ENCODE measurements at places on chromosomes 16 and 17.

DNA sequence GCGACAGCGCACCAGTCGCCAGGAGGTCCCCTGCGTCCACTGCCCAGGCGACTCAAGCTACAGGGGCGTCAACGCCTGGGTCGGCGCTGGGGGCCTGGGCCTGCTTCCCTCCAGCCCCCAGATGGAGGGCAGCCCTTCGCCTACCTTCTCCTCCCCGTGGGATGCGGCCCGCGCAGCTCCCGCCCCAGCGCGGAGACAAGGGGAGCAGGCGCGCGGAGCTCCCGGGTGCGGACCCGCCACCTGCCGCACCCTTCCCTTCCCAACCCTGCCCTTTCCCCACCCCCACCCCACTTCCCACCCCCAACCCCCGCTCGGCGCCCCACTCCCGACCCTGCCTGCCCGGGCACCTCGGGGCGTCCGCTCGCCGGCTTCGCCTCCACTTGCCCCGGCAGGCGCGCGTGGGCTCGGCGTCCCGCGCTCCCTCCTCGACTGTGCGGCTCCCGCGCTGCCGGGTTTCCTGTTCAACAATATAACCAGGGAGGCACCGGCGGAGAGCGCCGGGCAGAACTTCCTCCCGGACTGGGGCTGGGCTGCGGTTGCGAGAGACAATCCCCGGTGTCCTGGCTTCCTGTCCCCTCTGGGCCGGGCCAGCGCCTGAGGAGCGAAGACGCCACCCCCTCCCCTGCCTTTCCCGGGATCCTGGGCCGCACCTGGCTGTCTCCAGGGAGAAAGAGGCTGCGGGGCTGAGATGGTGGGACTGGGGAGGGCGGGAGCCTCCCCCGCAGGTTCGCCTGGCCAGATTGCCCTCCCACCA is at the start of gene ARHGAP27:
Gene ARHGAP27, minus strand, starts transcription at position 466 of the 754 bp plus-strand sequence. CDS start 2,591 bp downstream, outside the sequence.
- DNase-seq: no peak

DNA sequence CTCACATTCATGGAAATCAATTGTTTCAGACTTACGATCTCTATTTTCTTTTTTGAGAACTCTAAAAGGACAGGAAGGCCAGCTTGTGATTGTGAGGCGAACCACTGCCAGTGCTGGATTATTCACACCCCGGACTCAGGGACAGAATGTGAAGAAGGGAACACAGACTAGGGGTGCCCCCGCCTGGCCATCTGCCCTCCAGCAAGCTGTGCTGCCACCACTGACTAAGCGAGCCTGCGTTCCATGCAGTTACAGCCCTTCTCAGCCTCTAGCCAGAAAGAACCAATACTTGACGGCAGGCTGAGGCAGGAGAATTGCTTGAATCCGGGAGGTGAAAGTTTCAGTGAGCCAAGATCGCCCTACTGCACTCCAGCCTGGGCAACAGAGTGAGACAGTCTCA is 2.8 kb downstream of the HAGH start:
- DNase-seq: no peak

DNA sequence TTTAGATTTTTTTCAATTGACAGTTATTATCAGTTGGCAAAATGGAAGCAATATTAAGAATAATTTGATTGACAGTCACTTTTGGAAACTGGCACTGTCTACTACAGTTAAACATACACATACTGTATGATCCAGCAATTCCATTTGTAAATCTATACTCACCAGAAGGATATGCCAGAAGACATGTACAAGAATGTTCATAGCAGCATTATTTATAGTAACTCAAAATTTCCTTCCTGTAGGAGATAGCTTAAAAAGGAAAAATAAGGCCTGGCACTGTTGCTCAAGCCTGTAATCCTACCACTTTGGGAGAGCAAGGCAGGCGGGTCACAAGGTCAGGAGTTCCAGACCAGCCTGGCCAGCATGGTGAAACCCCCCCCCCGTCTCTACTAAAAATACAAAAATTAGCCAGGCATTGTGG is 89.3 kb downstream of the VMP1 start:
- DNase-seq: no peak

DNA sequence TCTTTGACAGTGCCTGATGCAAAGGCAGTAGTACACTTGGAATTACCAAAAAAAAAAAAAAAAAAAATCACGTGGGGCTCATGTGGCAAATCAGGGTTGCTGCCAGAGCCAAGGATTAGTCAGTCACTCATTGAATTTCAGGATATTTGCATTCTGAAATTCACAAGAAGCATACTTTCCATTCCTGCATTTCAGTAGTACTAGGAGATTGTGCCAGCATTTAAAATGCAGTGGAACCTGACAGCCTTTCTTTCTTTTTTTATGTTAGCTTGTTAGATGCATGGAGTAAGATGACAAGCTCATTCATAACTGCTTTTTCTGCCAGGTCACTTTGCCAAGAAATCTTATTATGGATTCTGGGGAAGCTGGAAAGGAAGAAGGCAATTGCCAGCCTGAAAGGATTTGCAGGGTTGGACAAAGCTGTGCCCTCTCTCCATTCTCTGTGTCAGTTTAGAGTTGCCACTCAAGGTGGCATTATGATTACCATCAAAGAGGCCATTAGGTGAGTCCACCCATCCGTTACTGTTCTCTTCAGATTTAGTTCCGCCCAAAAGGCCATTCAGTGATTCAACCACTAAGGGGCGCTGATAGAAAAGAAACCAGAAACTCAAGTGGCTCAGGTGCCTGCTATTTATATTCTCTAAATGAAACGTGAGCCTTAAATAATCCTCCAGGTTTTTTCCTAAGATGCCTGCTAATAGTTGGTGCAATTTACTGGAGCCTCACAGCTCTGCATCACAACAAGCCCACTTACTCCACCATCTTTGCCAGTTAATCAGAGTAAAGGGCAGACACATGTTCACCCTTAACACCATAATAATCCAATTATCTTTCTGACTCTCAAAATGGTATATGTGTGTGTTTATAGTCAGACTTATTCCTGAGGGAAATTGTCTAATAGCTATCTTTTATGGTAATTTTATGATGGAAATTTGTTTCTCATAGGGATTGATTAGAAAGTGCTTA is 59.0 kb downstream of the TANGO6 start:
- DNase-seq: peak; percentile 69

DNA sequence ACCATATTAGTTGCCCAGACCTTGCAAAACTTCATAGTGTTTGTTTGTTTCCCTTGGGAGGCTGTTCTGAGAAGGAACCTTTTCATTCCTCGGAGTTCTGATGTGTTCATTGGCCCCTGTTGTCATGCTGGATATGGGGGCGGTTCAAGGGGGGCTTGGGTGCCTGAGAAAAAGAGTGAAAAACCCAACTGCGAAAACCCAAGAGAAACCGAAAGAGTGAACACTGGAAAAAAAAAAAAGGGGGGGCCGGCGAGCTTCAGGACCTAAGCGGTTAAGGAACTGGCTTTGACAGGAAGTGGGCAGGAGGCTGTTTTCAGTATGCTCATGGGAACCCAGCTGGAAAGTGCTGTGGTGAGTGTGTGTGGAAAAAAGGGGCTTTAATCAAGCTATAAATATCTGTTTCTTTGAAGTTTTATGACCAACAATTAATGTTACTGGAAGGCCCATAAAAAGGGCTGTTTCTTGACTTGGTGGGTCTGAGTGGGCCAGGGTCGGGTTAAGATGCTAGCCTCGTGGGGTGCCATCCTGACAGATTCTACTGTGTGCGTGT is 510.7 kb downstream of the MAF start:
- DNase-seq: no peak

DNA sequence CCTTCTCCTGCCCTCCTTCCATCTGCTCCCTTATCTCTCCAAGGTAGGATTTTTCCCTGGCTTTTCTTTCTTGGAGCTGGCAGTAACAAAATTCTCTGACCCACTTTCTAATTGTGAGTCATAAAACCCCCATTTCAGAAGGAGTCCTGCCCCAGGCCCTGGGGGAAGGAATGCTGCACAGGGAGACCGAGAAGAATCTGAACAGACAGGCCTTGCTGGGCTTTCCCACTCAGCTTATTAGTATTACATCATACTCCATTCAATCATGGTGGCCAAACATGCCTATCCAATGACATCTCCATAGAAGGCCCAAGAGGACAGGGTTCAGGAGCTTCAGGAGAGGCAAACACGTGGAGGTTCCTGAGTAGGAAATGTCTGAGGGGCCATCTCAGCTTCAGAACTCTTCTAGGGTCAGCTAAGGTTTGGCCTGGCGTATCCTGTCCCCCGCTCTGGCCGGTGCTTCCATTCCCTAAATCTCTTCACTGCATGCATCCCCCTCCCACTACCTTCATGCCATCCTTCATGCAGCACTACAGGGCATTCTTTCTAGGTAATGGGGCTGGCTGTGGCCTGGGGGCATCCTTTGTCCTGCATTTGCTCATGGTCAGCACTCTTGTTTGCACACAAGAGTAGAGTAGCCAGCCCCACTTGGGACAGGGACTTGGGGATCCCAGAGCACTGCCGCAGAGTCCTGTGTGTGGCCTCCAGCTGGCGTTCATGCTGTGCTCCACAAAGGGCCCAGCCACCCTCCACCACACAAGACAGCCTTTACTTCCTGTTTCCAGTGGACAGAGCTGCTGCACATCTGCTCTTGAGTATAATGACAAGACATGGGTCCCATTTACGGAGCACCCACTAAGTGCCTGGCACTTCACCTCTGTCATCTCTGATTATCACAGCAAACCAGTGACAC is 8.2 kb downstream of the SLC6A2 start:
- no peak for DNase-seq

DNA sequence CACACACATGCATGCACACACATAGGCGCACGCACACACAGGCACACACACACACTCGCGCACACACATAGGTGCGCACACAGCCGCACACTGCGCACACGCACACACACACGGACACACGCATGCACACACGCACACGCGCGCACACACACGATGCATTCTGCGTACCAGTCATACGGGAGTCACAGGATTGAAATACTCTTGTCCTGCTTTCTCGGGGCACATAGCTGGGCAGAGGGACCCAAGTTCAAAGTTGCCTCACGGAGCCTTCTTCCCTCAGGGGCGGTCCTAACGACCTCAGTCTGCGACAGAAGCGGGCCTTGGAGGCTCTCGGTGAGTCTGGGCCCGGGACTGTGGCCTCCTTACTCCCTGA is 56.0 kb downstream of the MRM1 start:
- DNase-seq: no peak

- DNase-seq: peak; percentile 15
These were observed at the start of gene MMP2 for GRCh38 chr16:55478827-55479429. TSS of gene MMP2 (plus strand) at chr16:55479198. CDS start at chr16:55479480, 282 bp downstream.

DNA sequence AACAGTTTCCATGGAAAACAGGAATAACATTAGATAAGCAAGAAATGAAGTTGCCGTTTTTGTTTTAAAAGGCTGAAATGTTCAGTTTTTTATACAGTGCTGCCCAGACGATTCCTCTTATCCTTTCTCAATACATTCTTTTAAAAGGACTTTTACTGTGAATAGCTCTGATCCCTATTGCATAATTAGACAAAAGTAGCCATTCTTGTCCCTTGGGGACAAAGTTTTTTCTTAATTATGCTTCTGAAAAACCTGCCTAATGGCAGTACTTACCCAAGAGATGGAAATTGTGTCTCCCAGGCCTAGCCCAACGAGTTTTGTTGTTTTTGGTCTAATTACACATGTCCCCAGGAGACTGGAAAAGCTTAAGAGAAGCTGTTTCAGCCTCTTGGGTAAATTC is 27.6 kb downstream of the NXPH3 start:
- DNase-seq: no peak

DNA sequence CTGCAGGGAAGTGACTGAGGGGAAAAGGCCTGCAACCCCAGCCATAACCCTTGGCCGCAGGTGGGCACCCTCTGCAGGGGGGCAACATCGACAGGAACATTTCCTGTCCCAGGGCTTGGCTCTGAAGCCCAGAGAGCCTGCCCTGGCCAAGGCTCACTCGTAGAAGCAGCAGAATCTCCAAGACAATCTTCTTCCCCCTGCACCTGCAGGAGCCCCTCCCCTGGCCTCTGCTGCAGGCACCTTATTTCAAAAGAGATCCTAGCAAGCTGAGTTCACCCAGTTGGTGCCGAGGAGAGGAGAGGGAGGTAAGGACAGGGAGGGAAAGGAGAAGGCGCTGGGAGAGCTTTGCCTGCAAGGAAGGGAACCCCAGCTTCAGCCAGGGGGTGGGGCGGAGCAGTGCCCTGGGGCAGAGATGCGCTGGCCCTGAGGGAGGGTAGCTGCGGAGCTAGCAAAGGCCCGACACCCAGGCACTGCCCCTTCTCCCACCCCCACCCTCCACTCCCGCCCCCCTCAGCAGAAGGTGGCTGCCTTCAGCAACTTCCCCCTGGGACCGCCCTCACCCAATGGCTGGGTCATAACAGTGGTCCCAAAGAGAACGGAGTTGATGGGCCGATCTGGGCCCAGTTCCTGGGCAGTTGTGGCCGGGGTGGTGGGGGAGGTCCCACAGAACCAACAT is 104.3 kb upstream of the TNRC6C start:
- DNase-seq: no peak

DNA sequence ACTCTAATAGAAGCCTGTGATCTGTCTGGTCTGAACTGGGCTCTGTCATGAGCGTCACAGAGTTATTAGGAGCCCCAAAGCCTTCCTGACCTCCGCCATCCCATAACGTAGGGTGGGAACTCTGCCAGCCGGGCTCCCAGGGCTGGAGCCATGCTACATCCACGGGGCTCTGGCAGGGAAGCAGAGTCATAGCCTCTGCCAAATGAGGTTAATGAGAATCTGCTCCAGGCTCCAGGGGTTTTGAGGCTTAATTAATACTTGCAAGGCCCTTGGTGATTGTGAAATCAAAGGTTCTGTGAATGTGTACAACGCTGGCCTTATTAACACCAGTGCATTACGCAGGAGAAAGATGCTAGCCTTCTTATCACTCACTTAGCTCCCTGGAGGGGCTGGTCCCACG is 42.4 kb upstream of the ZFP90 start:
- DNase-seq: no peak

DNA sequence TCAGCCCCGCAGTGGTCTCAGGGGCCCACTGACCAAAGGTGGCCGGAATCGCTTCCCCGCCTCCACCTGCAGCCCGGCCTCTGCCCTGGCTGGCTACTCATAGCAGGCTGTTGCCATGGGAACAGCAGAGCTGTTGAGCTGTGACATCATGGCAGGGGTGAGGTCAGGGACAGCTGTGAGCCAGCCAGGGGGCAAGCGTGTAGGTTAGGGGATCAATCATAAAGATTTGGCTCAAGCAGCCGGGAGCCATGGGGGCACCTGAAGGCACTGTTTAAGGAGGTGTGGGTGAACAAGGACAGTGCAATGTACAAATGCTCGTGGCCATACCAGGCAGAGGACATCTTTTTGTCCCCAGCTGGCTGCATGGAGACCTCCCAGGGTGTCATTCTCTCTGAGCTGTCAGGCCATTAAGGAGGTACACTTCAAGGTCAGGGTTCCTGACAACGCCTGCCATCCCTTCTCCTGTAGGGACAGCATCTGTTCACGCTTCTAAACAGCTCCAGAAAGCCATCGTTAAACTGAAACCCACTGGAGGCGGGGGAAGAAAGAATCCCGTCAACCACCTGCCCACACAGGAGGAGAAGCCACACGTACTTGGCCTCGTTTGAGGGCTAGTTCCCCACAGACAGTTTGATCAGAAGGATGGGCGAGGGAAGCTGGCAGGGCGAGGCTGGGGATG is at the start of gene CEP295NL:
Gene CEP295NL, minus strand, starts transcription at position 101 of the 679 bp plus-strand sequence. CDS start 1,373 bp downstream, outside the sequence.
- no peak for DNase-seq

Data from COR-L47 (cell line).